ENCODE measurements at places on chromosomes 2 and 18. TPM values are rescaled to one million over a fixed set of nuclear protein-coding genes. Genes with fewer than 3 reads are reported as not detected.

- no peak for DNase-seq
Observed at GRCh38 chr2:45721150-45721549, 69.7 kb downstream of the PRKCE start.

DNA sequence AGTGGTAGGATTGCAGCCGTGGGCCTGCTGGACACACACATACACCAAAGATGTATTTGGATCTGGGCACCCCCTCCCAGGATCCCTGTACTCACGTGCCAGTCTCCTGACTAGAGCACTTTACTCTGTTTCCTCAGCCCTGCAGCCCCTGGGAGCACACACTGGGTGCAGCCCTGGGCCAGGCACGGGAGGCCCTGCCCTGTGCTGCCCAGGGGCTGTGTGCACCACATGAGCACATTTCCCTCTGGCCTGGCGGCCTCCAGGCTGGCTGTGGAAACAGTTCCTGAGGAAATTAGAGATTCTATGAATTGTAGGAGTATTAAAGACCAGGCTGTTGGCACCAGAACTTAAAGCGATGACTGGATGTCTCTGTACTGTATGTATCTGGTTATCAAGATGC, 45.4 kb downstream of the BCL2L11 start:
- no peak for DNase-seq

ANKRD36 gene
- 11.0 TPM for total RNA-seq

GRCh38 chr2:205367331-205367935, 314.9 kb upstream of the NRP2 start:
- DNase-seq = no peak

DNA sequence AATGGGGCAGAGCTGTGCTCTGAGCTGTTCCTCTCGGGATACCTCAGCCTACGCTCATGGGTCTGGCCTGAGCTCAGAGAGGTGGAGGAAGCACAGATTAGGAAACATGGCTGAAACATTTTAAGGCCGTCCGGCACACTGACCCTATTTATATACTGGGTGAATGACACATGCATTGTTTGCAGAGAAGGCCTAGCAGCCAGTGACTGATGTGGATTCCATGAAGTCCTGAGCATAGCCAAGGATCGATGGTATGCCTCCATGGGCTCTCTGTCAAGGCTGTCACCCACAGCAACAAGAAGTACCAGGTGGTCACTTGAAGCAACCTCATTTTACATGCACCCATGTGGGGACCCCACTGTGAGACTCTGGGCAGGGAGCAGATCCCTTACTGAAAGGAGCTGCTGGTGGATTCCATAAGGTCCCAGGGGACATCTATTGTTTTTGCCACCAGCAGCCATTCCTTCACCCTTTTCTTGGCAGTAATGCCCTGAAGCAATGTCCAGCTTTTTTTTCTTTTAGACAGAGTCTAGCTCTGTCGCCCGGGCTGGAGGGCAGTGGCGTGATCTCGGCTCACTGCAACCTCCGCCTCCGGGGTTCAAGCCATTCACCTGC, 8.4 kb downstream of the PTMA start:
- DNase-seq = no peak

LBX2 gene
- total RNA-seq = 0.77 TPM

PLA2R1 gene
- 4.5 TPM for total RNA-seq

- DNase-seq = no peak
Observed at GRCh38 chr2:171852366-171852888, 41.6 kb downstream of the SLC25A12 start.

TEKT4 gene
- total RNA-seq = not detected

TPO gene
- total RNA-seq = not detected

DNA sequence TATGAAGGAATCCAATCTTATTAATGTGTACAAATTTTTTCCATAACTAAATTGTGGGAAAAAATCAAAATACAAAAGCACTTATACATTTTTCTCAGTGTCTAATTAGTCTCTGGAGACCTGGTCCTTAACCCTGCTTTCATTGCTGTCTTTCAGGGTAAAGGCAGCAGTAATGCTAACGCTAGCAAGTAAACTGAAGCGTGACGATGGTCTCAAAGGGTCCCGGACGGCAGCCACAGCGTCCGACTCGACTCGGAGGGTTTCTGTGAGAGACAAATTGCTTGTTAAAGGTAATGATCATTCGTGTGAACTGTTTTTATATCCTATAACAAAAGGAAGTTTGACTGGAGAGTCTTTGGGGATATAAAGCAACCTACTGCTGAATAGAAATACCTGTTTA, 6.1 kb downstream of the UBE2F start:
- DNase-seq = no peak

GRCh38 chr2:16442971-16443370, 222.7 kb downstream of the CYRIA start:
- no peak for DNase-seq

OSBPL6 gene
- total RNA-seq = 11.8 TPM

DNA sequence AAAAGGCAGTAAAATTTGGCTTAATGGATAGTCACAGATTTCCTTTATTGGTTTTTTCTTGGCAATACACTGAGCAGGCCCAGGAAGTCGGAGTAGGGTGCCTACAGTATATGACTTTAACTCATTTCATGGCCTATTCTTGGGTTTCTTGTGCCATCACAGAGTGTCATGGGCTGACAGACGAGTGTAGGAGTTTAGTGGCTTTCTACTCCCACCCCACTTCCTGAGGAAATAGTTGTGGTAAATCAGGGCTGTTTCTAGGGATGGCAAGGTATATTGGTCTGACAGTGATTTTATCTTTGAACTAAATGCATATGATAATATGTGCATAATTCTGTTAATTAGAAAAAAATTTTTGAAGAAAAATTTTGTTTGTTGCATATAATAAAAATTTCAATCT, 100.1 kb downstream of the PLCL1 start:
- no peak for DNase-seq

PSMA8 gene
- total RNA-seq = not detected

IL36G gene
- not detected for total RNA-seq

DNA sequence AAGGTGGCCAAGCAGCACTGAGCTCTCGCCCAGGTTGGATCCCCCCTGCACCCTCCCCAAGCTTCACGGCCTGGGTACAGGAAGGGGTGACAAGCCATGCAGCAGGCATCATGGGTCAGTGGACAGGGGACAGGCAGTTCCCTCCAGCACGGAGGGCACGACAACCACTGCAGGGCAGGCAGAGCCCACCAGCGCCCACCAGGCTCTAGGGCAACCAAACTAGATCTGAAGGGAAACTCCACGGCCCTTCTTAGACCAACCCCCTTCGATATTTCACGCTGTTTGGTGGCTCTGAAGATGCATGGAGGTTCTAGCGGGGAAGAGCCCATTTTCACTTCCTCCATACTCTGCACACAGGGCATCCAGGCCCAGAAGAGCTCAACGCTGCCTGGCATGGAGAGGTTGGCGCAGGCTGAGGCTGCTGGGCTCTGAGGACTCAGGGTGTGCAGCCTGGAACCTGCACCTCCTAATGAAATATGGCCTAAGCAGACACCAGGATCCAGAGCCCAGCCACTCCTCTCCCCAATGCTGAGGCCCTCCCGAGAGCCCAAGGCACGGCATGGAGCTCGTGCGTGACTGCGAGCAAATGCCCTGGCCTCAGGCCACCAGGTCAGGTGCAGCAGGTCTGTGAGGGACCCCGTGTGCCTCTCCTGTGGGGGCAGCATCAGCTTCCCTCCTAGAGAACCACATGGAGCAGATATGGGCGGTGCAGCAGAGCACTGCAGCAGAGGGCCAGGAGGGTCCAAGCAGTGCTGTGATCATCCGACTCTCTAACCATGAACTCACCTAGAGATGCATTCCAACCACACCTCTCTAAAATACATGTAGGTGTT, 8.7 kb upstream of the MTERF4 start:
- DNase-seq = no peak

DNA sequence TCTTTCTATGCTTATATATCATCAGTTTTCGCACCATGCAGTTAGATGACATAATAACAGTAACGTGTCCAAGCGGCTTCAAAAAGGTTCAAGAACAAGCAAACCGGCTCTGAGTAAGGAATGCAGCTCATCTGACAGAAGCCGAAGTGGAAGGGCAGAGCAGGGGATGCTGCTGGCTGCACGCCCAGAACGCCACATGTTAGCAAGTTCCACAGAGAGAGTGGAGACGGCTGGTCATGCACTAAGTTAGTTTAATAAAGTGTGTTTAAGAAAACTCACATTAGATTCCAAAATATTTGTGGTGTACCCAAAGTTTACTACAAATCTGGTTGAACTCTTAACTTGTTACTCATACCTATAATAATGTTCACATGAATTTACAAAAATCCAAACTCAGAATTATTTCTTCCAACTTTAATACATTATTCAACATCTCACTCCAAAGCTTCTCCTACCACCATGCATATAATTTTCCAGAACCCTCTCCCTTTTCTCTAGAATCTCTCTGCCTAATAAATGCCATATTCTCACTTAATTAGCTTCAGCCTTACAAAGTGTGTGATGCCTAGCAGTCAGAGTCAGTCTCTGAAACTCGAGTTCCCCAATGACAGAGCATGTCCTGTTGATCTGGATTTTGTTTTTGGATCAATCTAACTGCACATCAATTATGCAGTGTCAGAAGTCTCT, 170.0 kb downstream of the DNAH7 start:
- peak; percentile 81 for DNase-seq

- DNase-seq = no peak
Observed at GRCh38 chr2:232672588-232672987, 24.5 kb upstream of the GIGYF2 start.

CBLN2 gene
- not detected for total RNA-seq

FHOD3 gene
- 8.8 TPM for total RNA-seq

GALNT14 gene
- total RNA-seq = 12.4 TPM

DNA sequence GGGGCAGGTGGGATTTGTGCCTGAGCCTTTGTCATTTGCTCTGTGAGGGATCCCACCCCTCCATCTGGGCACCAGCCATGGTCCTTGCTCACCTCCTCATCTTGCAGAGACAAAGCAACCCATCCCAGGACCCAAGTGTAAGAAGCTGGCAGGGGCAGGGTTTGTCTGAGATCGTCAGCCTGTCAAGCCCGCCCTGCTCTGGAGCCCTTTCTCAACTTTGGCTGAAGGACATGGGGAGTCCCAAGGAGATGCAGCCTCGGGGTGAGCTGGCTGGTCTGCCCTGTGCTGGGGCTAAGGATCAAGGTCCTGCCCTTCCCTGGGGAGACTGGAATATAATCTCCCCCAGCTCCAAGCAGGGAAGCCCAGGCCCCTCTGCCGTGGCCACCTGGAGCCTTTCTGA, 86.0 kb downstream of the CAPN13 start:
- no peak for DNase-seq

- no peak for DNase-seq
Observed at GRCh38 chr2:208502288-208502687, 95.7 kb downstream of the PTH2R start.

STAT4 gene
- total RNA-seq = 12.3 TPM

GRCh38 chr18:76801567-76802505, 20.5 kb upstream of the ZNF236 start:
- DNase-seq = no peak

DNA sequence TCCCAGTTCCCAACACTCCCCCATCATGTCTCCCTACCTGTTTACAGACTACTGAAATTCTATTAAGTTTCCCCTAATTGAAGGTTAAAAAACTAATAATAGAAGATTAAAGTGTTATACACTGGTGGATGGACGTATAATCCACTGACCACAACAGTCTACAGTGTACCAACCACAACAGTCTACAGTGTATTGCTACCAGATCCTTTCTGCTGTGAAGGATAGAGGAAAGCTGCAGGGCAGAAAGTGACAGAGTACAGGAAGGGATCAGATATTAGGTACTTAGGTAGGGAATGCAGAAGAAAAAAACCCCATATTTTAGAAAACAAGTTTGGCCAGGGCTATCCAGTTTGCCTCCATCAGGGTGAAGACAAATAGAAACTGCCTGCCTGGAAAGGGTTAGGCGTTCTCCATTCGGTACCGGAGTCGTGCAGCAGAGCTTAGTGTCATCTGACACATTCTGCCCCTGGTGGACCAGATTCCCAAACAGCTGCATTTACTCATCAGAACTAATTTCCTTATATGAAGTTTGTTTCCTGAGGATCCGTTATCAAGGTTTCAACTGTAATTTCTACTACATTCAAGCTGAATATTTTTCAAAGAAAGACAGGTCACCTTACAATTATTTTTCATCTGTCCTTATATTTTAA, 49.9 kb downstream of the KLF7 start:
- no peak for DNase-seq

GRCh38 chr2:28347596-28347995, 45.1 kb upstream of the FOSL2 start:
- no peak for DNase-seq

DNA sequence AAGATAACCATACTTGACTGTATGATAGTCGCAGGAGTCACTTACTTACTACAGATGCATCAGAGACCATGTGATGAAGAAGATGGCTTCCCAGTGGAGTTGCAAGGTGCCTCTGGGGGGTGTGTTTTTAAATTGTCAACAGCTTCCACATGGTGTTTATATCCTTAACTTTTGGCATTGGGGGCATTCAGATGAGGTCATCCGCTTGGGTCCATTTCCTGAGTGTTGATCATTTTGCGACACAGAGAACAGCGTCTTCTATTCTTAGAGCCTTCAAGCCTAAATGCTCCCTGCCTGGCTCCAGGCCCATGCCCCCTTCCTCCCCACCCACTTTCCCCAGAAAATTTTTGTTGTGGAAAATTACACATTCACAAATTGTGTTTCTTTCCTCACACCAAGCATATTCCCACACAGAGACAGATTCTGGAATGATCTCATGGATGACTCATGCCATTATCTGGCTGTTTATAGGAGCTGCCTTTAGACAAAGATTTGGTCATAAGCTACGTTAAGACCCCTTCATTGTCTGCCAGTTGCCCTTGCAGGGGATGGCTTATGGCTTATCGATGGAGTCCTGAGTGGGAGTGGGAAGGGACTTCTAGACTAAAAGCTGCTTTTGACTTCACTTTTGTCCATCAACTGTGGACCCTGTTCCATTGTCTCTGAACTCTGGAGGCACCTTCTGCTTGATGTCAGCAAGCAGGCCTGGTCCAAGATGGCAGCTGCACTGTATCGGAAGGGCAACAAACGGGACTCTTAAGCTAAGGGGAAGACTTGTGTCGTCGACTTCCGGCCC, 91.8 kb downstream of the CABLES1 start:
- DNase-seq = peak; percentile 66

GRCh38 chr2:128447538-128447995, 128.9 kb upstream of the HS6ST1 start:
- no peak for DNase-seq

DNA sequence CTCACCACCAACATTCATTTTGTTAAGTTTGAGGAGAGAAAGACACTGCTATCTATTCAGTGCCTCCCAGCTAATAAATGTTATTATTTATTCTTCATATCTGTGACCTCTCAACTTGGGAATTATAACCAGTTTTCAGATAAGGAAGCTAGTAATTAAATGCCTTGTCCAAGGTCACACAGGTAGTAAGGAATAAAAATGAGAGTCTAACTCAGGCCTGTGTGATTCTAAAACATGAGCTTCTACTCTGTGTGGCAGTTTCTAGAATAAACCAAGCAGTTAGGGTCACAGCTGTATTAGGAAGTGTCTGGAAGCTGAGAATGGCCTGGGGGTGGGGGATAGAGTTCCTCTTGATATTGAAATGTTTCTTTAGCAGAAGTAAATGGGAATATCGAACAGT, 137.8 kb upstream of the LRATD1 start:
- DNase-seq = no peak

CFC1 gene
- not detected for total RNA-seq

GRCh38 chr2:12702168-12703121, 14.3 kb upstream of the TRIB2 start:
- peak; percentile 96 for DNase-seq

- no peak for DNase-seq
Observed at GRCh38 chr2:230525682-230526081, 109.7 kb downstream of the SP100 start.
